Iris pigment epithelial cell (primary cell): ENCODE measurements at places on chromosomes 4 and X.

GRCh38 chr4:72352711-72353110 lies 216.3 kb downstream of the ADAMTS3 start:
- DNase-seq, result peak; percentile 44

DNA sequence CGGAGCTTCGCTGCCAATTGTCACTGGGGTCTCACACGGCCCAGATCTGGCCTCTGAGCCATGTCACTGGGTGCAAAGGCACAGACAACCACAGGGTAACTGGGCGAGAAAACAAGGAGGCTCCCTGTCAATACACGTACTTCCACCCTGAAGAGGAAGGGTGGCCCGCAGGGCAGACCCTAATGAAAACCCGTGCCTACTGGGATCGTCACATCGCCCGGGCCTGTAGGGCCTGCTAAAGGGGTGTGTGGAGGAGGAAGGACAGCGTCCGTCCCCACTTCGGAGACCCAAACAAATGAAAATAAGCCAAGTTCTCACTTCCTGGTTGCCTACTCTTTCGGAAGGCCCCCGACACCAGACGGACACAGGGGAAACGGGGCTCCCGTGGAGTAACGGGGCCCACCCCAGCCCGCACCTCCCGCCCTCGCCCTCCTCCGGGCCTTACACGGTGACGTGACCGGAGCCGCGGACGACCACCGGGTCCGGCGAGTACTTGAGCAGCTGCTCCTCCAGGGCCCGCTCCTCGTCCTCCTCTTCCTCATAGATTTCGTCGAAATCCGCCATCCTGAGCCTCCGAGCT lies 578 bp downstream of the CHIC2 start:
- DNase-seq, result no peak

GRCh38 chrX:41288641-41289040 lies 45.3 kb upstream of the DDX3X start:
- no peak for DNase-seq

DNA sequence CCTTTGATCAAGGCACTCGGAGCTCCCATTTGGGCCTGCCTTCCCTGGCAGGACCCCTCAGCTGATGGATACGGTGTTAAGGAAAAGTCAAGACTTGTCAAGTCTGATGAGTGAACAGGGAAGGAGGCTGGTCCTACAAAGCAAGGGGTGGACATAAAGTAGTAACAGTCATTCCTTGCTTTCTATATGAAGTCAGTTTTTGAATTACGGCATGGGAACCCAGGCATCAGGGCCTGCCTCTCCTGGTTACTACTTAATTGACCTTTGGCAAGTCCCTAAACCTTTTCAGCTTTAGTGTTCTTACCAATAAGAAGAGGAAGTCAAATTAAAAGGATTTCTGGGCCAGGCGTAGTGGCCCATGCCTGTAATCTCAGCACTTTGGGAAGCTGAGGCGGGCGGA lies 7.0 kb downstream of the CHST7 start:
- no peak for DNase-seq

DNA sequence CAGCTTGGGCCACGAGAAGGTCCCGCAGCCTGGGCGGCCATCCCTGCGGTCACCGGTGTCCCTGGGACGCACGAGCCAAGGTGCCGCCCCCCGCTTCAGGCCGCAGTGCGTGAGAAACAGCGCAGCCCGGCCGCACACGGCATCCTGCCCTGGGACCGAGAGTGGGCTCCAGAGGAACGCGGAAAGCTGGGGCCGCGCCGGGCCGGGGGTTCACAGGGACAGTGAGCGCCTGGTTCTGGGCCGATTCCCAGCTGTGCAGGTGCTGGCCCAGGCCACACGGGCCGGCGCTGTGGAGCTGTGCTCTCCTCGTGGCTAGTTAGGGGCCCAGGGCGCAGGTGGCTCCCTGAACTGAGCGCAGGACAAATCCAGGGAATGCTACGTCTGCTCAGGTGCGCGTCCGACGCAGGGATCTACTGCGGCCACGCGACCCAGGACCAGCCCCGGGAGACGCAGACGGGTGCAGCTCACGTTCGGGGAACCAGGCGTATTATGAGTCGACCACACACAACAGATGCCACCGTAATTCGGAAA lies 25.8 kb upstream of the GTPBP6 start:
- DNase-seq, result no peak

- no peak for DNase-seq
These were observed 20.7 kb upstream of the SLC25A6 start for GRCh38 chrX:1412551-1413161.

- DNase-seq, result no peak
These were observed 27.9 kb upstream of the KIAA0232 start for GRCh38 chr4:6754481-6755087.

DNA sequence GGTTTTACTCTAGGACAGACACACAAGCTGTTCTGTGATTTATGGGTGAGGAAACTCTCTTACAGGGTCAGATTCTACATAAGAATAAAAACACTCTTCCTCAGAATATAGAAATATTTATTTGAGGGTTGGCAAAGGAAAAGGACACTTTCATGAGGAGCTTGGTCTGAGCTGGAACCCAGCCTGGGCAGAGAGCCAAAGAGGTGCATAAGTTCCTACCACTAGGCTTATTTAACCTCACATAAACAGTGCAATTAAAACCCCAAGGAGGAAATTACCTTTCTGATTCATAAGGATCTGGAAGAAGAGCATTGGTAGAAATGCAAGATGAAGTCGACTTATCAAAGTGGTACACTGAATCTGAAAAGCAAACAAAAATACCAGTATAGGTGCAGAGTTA lies 32.9 kb downstream of the SETD7 start:
- peak; percentile 60 for DNase-seq

DNA sequence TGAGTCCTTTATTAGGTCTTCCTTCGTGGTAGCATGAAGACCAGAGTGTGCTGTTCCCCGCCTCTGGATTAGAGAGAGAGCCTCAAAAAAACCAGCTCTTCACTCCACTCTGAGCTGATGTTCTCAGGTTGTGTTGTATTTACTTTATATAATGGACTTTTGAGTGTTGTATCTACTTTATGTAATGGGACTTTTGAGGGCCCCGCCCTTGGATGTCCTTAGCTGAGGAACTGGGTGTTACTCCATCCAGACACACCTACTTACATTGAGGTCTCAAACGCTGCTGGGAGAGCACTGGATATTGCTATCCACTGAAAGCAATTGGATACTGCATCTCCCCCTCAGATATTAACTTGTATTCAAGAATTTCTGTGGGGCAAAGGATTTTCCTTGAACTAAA lies 28.2 kb downstream of the ATP8A1 start:
- no peak for DNase-seq

GRCh38 chr4:184924516-184924915 lies 93.8 kb upstream of the HELT start:
- no peak for DNase-seq

- DNase-seq, result peak; percentile 73
These were observed 46.9 kb upstream of the MSANTD1 start for GRCh38 chr4:3201718-3202702.

DNA sequence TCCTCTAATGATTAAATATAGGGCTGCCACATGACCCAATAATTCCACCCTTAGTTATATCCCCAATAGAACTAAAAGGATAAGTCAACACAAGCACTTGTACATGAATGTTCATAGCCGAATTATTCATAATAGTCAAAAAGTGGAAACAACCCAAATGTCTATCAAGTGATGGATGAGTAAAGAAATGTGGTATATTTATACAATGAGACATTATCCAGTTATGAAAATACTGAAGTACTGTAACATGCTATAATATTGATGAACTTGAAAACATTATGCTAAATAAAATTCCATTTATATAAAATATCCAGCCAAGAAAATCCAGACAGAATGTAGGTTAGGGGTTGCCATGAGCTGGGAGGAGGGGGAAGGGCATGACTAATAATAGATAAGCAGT lies 436.7 kb upstream of the AADAT start:
- DNase-seq, result no peak

GRCh38 chrX:1465286-1466231 lies 12.8 kb upstream of the ASMTL start:
- DNase-seq, result no peak

GRCh38 chr4:49217492-49217891 lies 231.4 kb downstream of the CWH43 start:
- no peak for DNase-seq
